ENCODE measurements at places on chromosomes 7 and 10.

GRCh38 chr7:133602291-133602690, 349.4 kb downstream of the EXOC4 start:
- no peak for DNase-seq

DNA sequence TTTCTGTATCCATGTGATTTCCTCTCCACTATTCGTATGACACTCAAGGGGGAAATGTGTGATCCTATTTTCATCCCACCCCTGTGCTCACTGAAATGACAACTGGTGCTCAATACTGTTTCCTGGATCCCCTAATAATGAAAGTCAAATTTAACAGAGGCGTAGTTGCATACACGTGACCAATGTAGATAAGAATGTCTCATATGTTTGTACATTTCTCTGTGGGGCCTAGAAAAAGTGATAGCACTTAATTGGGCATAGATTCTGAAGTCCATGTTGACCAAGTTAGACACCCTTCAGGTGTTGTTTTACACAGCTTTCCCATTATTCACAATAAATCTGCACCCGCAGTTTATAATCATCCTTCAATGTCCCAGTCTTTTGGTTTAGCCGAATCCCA, 59.1 kb downstream of the JAZF1 start:
- no peak for DNase-seq

- no peak for DNase-seq
Measured at GRCh38 chr7:137718355-137718754, 128.4 kb downstream of the DGKI start.

DNA sequence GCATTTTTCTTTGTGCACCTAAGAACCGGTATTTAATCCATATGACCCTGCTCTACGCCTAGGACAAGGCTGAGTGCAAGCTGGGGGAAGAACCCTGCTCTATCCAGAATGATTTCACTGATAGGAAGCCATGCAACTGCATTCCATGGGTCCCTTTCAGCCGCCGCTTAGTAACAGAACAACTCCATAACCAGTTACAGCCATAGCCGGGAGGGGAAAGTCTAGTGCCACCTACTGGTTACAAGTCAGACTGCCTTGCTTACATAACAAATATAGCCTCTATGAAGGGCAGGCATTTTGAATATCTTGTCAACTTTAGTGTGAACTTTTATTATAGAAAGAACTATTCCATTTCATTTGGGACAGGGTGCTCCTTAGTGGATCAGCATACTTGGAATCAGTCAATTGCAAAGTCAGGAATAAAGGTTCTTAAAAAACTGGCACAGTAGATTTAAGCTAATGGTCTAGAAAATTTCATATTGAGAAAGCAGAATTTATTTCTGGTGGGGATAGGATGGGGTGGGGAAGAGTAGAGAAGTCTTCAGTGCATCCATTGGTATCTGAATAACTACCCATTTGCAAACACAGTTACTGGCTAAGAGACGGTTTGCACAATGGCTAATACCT, 521.7 kb downstream of the ADRA2A start:
- DNase-seq = peak; percentile 11

DNA sequence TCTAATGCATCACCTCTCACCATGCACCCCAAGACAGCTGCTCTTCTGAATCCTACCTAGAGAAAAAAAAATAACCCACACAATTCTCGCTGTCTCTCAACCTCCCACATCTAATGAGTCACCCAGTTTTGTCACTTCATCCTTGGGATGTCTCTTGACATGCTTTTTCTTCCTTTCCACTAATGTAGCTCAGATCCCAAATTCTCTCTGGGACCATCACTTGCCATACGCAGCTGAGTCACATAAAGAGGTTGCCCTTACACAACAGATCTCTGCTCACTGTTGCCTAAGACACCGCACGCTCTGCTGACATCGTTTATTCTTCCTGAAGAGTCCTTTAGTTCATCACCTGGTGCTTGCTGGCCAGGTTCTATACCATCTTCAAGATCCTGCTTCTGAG, 606.0 kb upstream of the GALNT17 start:
- DNase-seq = peak; percentile 10

- DNase-seq = no peak
Measured at GRCh38 chr10:6055929-6056328, 6.2 kb downstream of the IL2RA start.

DNA sequence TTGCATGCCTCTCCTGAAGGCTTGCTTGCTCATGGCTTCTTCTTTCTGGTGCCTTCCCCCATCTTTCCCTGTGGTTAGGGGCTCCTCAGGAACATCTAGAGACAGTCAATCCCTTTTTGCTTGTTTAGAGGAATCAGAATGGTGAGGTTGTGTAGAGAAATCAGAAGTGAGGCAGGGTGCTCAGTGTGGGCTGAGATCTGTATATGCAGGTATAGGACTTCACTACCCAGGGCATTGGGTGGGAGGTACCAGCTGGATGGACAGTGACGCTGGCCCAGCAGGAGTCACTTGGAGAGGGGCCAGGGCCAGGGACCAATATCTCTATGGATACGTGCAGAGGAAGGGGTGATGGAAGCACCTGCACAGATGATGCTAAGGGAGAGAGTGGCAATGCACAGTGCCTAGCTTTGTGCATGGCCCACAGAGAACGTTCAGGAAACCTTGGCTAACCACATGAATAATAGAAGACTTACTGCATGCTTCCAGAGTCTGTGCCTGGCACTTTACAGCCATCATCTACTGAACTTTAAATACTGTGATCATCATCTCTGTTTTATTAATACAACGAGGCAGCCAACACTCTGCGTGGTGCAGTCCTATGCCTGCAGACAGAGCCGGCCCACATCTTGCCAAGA, 255.2 kb downstream of the ABCA13 start:
- DNase-seq = no peak

DNA sequence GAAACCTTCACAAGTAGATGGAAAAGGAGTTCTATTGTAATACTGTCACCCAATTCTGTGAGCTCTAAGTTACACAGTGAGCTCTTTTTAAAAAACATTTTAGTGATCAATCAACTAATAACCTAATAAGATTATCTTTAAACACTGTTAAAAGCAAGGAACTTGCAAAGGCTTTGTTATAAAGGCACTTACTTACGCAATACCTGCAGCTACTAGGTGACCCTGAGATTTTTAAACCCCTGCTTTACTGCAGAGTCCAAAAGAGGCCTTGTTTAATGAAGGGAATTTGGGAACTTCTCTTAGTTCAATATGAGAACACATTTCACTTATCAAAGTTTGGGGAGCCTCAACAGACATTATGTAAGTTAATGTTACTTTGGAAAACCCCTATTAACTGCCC, 53.3 kb downstream of the P4HA1 start:
- no peak for DNase-seq

DNA sequence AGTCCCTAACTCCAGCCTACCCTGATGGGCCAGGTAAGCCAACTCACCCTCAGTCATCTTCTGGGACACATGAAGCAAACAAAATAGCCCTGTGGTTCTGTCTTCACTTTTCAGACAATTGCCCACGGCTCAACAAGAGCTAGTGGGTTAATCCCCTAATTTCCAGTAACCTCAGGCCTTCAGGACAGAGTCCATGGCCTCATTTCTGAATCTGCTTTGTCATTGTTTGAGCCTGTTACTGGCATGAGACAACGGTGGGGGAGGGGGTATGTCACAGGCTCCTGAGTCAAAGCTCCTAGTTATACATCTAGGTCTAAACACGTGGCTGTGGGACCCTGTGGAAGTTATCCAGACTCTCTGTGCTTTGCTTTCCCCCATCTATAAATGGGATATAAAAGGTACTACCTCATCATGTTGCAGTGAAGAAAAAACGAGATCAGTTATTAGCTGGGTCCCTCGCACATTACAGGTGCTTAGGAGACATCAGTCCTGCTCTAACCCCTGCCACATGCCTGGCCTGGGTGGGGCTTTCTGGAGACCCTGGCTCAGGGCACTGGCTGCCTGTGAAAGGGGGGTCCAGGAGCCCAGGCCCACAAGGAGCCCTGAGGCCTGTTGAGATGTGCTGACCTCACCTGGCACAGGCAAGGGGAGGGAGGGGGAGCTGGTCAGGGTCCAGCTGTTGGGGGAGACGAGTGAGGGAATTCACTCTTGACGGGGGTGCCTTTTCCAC, 16.5 kb downstream of the MAT1A start:
- DNase-seq = no peak

DNA sequence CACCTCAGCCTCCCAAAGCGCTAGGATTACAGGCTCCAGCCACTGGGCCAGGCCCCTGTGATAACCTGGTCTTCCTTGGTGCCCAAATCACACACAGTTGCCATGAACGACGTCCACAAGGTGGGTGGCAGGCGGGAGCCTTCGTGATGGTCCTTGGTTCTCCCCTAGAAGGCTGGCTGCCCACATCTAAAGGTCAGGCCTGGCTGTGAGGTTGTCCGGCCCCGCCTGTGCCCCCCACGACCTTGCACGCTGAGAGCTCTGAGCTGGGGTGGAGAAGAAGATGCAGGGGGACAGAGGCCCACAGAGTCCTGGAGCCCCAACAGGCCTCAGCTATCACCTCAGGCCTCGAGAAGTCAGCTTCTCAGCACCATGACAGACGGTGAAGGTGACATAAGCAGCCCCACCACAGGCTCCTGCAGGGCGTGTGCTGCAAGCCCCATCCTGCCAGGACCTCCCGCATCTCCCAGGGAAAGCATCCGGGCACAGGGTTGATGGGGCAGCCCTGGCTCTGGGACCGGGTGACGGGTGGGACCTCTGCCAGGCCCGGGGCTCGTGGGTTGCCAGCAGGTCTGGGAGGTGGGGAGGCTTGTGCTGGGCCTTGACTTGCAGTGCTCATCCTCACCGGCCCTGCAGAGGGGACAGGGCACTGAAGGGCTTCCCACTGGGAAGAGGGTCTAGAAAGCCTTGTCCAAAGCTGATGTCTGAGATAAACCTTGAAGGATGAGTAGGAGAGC, 217.4 kb downstream of the WDR37 start:
- no peak for DNase-seq

GRCh38 chr10:106992055-106992454, 172.5 kb downstream of the SORCS1 start:
- no peak for DNase-seq

DNA sequence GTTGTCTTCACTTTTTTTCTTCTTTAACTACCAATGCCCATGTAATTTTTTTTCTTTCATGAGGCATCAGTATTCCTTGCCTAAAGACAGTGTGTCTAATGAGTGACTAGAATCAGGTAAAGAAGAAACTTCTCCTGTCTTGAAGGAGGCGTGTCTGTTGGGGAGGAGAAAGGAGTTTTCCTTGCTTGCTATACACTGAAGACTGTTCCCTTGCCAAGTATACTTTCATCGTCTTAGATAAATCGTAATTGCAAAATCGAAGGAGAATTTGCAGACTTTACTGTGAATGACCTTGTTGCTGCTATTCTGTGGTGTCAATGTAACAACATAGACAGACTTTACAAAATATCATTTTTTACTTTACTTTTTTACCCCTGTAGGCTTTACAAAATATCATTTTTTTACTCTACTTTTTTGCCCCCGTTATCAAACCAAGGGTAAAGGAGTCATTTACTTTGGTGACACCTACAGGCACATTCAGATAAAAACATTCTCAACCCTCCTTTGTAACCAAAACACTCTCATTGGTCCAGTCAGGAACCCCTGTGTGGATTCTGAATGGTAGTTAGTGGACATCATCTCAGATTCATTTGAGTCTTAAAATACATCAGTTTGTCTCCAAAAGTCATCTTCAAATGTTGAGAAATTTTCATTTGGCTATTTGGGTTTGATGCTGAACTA, 232.4 kb downstream of the AHR start:
- no peak for DNase-seq

DNA sequence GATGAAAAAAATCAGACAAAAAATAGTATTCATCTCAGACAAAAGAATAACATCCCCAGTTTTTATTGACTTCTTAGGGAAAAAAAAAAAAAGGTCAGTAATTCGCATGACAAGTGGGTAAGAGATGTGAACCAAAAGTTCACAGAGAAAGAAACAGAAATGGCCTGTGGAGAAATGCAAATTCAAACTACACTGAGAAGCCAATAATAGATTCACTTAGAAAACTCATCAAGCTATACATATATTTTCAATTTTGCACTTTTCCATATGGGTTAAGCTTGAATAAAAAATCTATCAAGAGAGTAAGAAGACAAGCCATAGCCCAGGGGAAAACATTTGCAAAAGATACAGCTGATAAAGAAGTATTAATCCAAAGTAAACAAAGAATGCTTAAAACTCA, 28.0 kb downstream of the HERC4 start:
- DNase-seq = no peak

- DNase-seq = no peak
Measured at GRCh38 chr10:129793996-129794395, 170.1 kb downstream of the EBF3 start.

- no peak for DNase-seq
Measured at GRCh38 chr7:35699796-35700305, 4.9 kb upstream of the HERPUD2 start.

- no peak for DNase-seq
Measured at GRCh38 chr7:2063563-2064260, 169.0 kb downstream of the MAD1L1 start.

DNA sequence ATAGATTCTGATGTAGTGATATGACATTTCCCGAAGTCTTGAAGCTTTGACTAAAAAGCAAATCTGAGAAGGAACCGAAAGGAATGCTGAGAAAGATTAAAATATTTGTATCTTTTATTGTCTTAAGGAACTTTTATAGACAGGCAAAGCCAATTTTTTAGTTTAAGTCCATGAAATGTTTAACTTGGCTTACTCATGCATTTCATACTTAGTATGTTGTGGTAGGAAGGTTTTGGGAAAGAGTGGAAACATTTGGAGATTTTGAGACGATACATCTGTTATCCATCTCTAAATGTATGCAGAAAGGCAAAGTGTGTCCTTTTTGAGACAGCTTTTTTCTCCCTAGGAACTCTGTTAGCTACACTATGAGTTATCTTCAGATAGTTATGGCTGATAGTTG, 10.1 kb downstream of the TBC1D12 start:
- no peak for DNase-seq

- no peak for DNase-seq
Measured at GRCh38 chr7:33639552-33640197, 265.7 kb upstream of the BMPER start.

DNA sequence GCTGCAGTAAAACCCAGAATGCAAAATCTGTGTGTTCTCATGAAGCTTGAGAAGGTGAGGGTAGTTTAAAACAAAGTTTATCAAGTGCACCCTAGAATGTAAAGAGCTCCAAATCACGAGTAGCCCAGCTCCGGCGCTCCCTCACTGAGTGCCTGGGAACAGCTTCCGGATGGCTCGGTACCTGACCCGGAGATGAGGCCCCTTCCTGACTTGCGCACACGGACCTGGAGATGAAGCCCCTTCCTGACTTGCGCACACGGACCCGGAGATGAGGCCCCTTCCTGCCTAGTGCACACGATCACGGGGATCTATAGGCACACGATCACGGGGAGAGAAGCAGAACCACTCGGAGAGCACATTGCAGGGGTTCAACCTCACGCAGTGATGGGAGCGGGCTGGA, 322.1 kb upstream of the RNF32 start:
- no peak for DNase-seq

DNA sequence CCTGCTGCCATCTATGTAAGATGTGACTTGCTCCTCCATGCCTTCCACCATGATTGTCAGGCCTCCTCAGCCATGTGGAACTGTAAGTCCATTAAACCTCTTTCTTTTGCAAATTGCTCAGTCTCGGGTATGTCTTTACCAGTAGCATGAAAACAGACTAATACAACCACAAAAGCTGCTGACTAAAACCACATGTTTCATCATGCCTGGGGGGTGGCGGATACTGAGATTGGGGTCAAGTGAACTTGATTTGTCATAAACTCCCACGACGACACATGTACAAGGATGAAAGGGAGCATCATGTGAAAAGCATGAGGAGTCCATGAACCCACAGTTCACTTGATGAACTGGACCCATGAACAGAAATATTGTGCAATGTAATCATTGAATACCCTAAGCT, 134.9 kb upstream of the ANK3 start:
- DNase-seq = no peak
